ENCODE measurements at places on chromosomes 11 and 22. TPM values are rescaled to one million over a fixed set of nuclear protein-coding genes. Genes with fewer than 3 reads are reported as not detected.

DNA sequence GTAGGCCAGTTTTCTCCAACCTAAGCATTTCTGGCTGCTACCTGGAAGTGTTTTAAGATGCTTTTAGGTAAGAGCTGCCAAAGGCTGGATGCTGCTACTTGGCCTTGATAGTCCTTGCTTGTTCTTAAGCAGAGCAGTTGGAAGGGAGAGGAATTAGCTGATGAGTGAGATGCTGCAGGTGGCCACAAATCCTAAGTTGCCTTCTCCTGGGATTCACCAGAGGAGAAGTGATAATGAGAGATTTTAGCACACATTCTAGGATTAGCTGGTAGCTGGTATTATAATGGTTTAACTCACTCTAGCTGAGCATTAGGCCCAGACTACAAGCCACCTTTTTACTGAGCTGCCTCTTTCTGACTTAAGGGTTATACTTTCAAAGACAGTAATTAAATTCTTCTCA, 442.9 kb upstream of the RAG2 start:
- H3K27me3 ChIP-seq: no peaks in the 10 kb centered on the region
- H3K4me3 ChIP-seq: no peak overlapping the region
- no peak for DNase-seq
- H3K36me3 ChIP-seq: no peaks in the 10 kb centered on the region

- no peak overlapping the region for H3K27ac ChIP-seq
- peaks cover 8% of the 10 kb centered on the region for H3K4me1 ChIP-seq
- no peak for DNase-seq
- peaks cover 3% of the 10 kb centered on the region for H3K36me3 ChIP-seq
- no peaks in the 10 kb centered on the region for H3K27me3 ChIP-seq
Measured at GRCh38 chr11:61883327-61883726, 8.0 kb downstream of the FADS3 start.

DNA sequence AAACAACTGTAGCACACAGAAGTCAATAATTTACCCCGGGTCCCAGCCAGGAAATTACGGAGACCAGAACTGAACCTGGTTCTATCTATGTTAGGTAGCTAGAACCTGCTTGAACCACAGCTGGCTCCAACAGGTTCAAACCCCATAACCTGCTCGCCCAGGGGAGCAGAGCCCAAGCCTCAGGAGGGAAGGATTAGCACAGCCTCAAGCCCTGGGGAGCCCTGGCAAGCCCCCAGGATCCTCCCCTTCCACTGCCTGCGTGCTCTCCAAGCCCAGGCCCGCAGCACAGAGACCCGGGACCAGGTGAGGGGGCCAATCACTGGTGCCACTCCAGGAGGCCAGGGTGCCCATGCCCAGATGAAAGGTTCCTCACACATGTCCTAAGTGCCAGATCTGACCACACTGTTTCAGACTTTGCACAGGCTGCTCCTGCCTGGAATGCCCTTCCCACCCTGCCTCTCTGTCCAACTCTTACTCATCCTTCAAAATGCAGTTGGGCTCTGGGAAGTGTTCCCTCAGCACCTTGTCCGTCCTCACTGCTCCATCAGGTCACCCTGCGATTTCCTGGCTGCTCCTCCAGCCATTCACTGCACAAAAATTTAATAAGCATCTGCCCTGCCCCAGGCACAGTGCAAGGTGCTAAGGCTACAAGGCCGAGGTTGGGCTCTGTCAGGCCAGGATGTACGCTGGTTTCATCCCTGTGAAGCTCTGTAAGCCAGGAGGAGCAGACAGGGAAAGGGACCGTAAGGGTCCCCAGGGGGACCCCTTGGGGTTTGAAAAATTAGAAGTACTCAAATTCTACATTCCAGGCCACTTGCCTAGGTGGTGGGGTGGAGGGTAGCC, 32.2 kb downstream of the ARRB1 start:
- peak overlapping the region; percentile 18 for H3K27ac ChIP-seq
- peaks cover 52% of the 10 kb centered on the region for H3K4me1 ChIP-seq
- no peak for DNase-seq
- peaks cover 28% of the 10 kb centered on the region for H3K36me3 ChIP-seq
- no peaks in the 10 kb centered on the region for H3K27me3 ChIP-seq
- no peak overlapping the region for H3K4me3 ChIP-seq

GRCh38 chr11:495537-495931, 11.5 kb downstream of the RNH1 start:
- H3K27me3 ChIP-seq: no peaks in the 10 kb centered on the region
- DNase-seq: peak; percentile 54

- H3K4me1 ChIP-seq: peaks cover 23% of the 10 kb centered on the region
- peak overlapping the region; percentile 30 for H3K27ac ChIP-seq
- DNase-seq: no peak
- H3K36me3 ChIP-seq: peaks cover 10% of the 10 kb centered on the region
- H3K4me3 ChIP-seq: no peak overlapping the region
Measured at GRCh38 chr22:37300551-37301017, 18.3 kb downstream of the CYTH4 start.

DNA sequence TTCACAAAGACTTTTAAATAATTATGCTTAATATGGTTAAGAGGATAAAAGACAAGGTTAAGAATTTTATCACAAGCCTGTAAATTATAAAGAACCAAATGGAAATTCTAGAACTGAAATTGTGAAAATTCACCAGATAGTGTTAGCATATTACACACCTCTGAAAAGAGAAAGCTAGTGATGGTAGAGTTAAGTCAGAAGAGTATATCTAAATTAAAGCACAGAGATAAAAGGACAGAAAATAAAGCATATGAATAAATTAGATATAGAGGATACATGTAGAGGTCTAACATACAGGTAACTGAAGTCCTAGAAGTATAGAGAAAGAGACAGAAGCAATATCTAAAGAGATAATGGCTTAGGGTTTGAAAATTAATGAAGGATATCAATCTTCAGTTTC, 4.2 kb upstream of the CLTCL1 start:
- no peak overlapping the region for H3K27ac ChIP-seq
- no peaks in the 10 kb centered on the region for H3K27me3 ChIP-seq
- no peak overlapping the region for H3K4me3 ChIP-seq
- H3K4me1 ChIP-seq: peaks cover 10% of the 10 kb centered on the region
- DNase-seq: no peak

DNA sequence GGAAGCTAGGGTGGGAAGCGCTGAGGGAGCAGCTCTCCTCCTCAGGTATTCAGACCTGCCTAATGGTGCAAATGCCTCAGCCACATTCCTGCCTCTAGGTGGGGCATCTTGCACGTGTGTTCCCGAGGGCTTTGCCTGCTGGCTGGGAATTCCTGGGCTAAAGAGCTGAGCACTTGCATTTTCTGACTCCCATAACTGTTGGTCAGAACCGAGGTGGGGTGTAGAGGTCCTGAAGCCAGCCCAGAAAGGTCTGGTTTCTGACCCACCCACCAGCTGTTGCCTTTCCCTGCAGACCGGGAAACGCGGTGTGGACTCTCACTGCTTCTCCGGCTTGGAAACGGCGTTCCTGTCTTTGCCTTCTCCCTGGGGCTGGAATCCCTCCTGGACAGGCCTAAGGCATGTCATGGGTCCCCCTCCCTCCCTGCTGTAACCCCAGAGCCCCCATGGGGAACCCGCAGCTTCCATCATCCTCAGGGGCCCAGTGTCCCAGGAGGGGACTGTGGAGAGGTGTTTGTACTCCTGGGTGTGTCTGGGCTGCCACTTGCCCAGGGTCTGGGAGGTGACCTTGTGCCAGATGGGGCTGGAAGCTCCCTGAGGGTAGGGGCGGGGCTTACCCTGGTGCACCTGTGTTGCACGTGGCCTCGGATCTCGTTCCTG, 24.0 kb upstream of the SMIM38 start:
- H3K27me3 ChIP-seq: no peaks in the 10 kb centered on the region
- H3K4me3 ChIP-seq: no peak overlapping the region
- no peaks in the 10 kb centered on the region for H3K36me3 ChIP-seq
- H3K4me1 ChIP-seq: peaks cover 5% of the 10 kb centered on the region
- H3K27ac ChIP-seq: no peak overlapping the region

DNA sequence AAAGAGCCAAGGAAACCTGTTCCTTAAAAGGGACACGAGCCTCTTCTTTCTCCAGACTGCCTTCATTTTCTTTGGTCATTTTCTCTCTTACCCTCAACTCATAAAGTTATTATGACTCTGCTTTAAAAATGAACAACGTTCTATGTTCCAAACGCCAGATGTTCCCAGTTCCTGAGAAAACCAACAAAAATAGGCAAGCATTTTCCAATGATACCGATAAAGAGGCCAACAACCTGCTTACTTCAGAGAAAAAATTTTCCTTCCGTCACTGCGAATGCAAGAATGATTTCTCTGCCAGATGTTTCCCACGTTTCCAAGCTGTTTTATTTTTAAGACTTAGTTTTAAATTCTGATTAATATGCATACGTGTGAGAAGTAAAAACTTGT, 315 bp upstream of the TRPC6 start:
- H3K4me1 ChIP-seq: no peaks in the 10 kb centered on the region
- H3K4me3 ChIP-seq: peak overlapping the region; percentile 51
- peaks cover 15% of the 10 kb centered on the region for H3K27me3 ChIP-seq
- peak overlapping the region; percentile 69 for H3K27ac ChIP-seq
- no peaks in the 10 kb centered on the region for H3K36me3 ChIP-seq

- peaks cover 42% of the 10 kb centered on the region for H3K4me1 ChIP-seq
- H3K36me3 ChIP-seq: peaks cover 17% of the 10 kb centered on the region
- H3K27me3 ChIP-seq: no peaks in the 10 kb centered on the region
- DNase-seq: no peak
Measured at GRCh38 chr11:942823-943222, 17.2 kb downstream of the AP2A2 start.

DNA sequence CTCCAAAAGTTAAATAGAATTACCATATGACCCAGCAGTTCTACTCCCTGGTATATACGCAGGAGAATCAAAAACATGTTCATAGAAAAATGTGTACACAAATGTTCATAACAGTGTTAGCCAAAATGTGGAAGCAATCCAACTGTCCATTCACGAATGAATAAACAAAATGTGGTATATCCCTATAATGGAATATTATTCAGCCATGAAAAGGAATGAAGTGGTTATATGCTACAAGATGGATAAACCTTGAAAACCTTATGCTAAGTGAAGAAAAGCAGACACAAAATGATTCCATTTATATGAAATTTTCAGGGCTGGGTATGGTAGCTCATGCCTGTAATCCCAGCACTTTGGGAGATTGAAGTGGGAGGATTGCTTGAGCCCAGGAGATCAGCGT, 16.1 kb downstream of the POLD4 start:
- no peaks in the 10 kb centered on the region for H3K4me1 ChIP-seq
- H3K4me3 ChIP-seq: no peak overlapping the region
- H3K27me3 ChIP-seq: no peaks in the 10 kb centered on the region
- H3K36me3 ChIP-seq: no peaks in the 10 kb centered on the region

GRCh38 chr22:45511847-45512261, 9.2 kb downstream of the FBLN1 start:
- H3K4me1 ChIP-seq: peaks cover 16% of the 10 kb centered on the region

DNA sequence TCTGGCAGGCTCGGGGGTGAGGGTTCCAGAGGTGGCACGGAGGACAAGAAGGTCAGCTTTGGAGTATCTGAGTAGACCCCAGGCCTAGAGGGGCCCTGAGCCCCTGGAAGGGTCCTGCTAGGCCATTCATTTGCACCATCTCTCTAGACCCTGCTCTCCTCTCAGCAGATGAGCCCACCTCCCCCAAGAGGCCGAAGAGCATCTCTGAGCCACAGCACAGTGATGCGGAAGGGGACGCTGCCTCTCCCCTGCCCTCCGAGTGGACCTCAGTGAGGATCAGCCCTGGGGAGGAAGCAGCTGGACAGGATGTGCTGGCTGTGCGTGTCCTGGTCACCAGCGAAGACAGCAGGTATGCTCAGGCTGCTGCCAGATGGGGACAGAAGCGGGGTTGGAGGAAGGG, 101.6 kb upstream of the PARVA start:
- no peaks in the 10 kb centered on the region for H3K36me3 ChIP-seq
- H3K27me3 ChIP-seq: no peaks in the 10 kb centered on the region
- no peak overlapping the region for H3K4me3 ChIP-seq
- H3K4me1 ChIP-seq: no peaks in the 10 kb centered on the region
- H3K27ac ChIP-seq: no peak overlapping the region

DNA sequence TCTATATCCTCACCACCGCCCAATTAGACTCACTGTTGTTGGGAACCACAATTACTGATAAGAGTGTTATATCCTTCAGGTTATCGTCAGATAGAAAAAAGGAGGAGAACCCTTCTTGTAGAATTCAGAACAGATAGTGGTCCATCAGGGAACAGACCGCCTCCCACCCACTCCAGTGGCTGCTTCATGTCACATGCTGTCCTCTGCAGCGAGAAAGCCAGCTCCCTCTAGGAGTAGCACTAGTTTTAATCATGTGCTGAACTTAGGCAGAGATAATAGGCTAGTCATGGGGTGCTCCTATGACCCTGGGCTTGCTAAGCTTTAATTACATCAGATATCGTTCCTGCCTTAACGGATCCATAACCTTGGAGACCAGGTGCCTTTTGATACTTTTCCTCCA, 51.5 kb upstream of the RAB1B start:
- peaks cover 64% of the 10 kb centered on the region for H3K36me3 ChIP-seq
- no peaks in the 10 kb centered on the region for H3K4me1 ChIP-seq
- DNase-seq: peak; percentile 1
- no peak overlapping the region for H3K4me3 ChIP-seq

DNA sequence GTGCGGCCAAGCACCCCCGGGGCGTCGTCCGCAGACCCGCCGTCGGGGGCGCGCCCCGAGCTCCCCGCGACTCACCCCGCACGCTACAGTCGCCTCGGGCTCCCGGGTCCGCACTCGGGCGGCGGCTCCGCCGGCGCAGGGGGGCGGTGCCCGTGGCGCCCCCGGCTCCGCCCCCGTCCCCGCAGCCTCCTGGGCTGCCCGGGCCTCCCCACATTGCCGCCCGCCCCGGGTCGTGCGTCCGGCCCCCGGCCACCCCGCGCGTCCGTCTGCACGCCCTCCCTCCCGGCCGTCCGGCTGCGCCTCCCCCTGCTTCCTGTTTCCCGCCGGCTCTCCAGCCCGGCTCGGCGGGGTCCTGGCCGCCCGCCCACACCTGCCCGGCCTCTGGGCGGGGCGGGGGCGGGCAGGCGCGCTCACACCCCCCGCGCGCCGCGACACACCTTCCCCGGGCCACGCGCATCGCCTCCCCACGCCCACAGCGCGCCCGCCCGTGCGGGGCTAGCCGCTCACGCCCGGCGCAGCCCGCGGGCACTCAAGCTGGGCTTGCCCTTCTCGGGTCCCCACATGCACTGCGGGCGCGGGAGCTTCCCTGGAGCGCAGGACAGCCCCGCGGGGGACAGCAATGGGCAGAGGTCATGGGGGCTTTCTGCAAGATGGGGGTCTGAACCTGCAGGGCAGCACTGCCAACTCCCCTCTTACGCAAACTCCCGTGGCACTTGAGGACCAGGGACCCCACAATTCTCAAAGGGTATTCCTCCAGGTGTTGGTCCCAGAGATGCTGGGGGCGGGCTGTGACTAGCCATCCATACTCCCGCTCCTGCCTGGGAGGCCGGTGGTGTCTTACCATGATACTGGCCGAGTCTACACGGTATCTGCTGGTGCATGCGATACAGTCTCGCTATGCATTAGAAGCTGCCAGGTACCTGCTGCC, at the start of gene CARD10:
CARD10 (minus strand) TSS at position 148 of the 928 bp plus-strand sequence. CDS start 215 bp downstream, outside the sequence.
- peak within 1 kb of the TSS; percentile 63 for H3K4me3 ChIP-seq
- peak within 1 kb of the TSS; percentile 42 for H3K27ac ChIP-seq
- H3K36me3 ChIP-seq: no peaks in the 10 kb centered on the region
- H3K27me3 ChIP-seq: no peaks in the 10 kb centered on the region
- DNase-seq: no peak
- peaks cover 9% of the 10 kb centered on the region for H3K4me1 ChIP-seq

Gene KCNJ1
- total RNA-seq: 0.23 TPM

Gene PKDREJ
- not detected for total RNA-seq

Gene ATG13
- total RNA-seq: 61.1 TPM

Gene GRM5
- 0.06 TPM for total RNA-seq

Gene CDHR5
- not detected for total RNA-seq

Gene OR10D3
- not detected for total RNA-seq

Gene OR5P2
- 1.3 TPM for total RNA-seq
